Activated CD8-positive, alpha-beta memory T cell treated with anti-CD3 and anti-CD28 coated beads for 48 hours (primary cell): ENCODE measurements at places on chromosomes 12 and 14.
A peak's percentile ranks its signal among the peaks of the same experiment; 100 is the strongest.

DNA sequence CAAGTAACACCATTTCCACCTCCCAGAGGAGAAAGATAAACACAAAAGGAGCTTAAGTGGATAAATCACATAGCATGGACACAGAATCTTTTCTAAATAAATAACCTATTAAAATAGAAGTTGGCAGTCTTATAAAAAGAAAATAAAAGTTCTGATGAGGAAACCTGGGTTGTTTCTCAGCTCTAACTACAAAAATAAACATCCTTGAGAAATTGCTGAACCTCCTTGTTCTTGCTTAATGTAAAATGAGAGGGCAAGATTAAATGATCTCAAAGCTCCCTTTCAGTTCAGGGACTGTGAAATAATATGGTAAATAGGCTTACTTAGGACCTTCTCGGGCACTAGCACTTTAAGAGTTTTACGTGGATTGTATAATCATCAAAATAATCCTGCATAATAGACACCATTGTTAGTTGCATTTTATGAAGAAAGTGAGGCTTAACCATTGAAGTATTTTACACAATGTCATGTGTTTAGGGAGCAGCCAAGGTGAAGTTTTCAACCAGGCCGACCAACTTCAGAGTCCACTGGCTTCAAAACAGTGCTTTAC, 214.0 kb upstream of the NOVA1 start:
- DNase-seq, result no peak

DNA sequence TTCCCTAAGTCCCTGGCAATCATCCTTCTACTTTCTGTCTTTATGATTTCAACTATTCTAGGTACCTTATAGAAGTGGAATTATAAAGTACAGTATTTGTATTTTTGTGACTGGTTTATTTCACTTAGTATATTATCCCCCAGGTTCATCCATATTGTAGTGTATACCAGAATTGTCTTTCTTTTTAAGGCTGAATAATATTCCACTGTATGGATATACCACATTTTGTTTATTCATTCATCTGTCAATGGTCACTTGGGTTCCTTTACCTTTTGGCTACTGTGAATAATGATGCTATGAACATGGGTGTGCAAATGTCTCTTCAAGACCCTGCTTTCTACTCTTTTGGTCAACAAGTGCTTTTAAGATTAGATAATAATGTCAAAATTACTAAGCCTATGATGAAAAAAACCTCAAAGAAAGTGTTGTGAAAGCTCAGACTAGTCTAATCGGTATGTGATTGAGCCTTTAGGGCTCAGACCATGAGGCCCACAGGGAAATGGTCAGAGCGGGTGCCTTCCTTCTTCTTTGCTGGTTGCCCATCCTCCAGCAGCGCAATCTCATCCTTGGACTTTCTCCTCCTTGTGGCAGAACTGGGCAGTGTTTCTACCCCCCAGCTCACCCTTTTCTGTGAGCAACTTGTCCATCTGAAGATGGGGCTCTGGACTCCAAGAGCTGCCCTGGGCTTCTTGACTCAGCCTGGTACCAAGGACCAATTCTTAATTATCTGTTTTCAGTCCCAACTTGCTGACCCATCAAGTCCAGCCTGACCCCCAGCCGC, 105.4 kb downstream of the TTC8 start:
- DNase-seq, result no peak

DNA sequence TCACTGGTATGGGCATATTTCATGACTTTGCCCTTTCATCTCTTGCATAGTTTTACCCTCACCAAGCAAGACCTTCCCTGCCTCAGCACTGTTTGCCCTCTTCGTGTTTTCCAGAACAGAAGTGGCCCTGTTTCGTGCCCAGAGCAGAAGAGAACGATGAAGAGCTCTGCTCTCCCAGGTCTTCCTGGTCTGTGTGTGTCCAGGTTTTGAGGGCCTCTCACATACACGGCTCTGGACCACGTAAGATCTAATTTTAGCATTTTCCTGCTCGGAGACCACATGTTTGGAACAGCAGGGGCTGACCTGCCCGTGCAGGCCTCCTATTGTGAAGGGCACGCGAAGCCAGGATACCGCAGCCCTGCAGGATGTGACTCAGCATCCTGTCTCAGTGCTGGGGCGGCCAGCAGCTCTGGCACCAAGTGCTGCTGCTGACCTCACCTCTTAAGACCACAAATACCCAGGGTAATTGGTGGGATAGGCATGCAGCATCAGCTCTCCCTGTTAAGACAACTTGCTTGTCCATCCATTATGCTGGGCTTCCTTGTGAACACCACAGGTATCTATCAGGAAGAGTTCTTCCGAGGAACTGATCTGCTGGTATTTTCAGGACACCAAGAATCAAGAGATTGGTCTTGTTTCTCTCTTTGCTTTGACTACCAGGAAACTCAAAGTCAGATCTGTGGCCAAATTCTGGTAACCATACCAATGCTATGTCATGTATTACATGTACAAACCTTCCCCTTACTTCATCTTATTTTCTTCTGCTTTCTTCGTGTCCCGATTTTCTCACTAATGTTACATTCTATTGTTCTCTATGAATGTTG, 19.0 kb downstream of the SSH1 start:
- DNase-seq, result peak; percentile 48

- DNase-seq, result no peak
Measured at GRCh38 chr12:44570036-44570583, 306.0 kb downstream of the NELL2 start.

- DNase-seq, result no peak
Measured at GRCh38 chr12:109983432-109984142, 12.6 kb downstream of the GIT2 start.

- no peak for DNase-seq
Measured at GRCh38 chr12:59007620-59008019, 87.3 kb upstream of the LRIG3 start.

- DNase-seq, result no peak
Measured at GRCh38 chr12:116347265-116347664, 69.8 kb upstream of the MED13L start.

- no peak for DNase-seq
Measured at GRCh38 chr14:75083271-75083670, 13.8 kb downstream of the ZC2HC1C start.

DNA sequence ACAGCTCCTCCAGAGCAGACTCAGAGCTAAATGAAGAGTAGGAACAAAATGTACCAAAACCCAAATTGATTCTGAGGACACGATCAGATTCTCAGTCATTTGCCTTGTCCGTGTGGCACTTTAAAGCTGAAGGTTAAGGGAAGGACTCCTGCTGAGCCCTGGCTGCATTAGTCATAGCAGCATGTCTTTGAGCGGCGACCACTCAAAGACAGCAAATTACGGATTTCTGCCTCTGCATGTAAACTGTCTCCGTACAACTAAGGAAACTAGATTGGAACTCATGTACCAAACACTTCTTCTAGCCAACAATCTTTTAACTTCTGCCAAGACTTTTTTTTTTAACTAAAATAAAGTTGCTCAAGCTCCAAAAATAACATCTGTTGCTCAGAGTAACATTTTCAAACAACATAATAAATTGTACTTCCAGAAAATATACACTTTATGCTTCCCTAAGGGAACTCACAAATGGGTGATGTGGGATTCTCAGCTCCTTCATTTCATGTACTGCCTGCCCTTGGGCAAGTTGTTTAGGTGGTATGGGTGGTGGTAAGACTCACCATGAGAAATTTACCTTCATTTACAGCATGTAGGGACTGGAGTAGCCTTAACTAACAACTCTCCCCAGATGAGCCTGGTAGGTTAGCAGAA, 56.1 kb downstream of the RERG start:
- no peak for DNase-seq

GRCh38 chr14:103931422-103931821, 3.2 kb downstream of the TDRD9 start:
- no peak for DNase-seq

DNA sequence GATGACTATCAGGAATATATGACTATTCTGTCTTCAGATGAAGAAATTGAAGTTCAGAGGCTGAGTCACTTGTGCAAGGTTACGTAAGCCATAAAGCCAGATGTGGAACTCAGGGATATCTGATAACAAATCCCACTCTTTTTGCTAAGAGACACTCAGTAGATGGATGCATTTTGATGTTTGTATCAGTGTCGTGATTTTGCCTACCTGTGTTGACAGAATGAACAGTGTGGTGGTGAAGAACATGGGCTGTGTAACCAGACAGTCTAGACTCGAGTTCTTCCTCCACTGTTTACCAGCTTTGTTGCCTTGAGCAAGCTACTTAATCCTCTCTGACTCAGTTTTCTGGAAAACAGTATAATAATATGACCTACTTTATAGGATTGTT, 93.9 kb downstream of the DAAM1 start:
- no peak for DNase-seq

DNA sequence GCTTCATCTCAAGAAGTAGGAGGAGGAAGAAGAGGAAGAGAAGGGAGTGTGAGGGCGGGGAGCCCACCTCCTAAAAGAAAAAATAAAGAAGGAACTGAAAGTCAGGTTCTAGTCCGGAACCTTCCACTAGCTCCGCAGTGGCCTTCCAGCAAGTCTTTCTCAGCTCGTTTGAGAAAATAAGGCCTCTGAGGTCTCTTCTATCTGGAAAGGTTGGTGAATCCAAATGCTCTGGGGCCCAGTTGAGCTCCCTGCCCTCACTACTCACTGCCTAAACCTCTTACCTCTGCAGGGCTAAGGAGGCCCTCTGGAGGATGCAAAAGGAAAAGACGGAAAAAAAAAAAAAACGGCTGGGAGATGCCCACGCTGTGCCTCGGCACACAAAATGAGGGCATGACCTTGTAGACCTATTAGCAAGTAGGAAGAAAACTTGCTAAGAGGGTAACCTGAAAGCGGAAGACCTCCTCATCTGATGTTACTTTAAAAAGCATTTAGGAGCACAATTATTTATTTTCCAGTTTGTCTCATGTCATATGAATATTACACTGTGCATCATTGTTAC, 35.9 kb downstream of the FBLN5 start:
- DNase-seq, result no peak

- DNase-seq, result no peak
Measured at GRCh38 chr14:105241641-105242040, 6.7 kb upstream of the BTBD6 start.

- DNase-seq, result no peak
Measured at GRCh38 chr12:72543777-72544467, 271.8 kb downstream of the TRHDE start.

GRCh38 chr14:104287301-104288009, 149.1 kb downstream of the KIF26A start:
- DNase-seq, result no peak

DNA sequence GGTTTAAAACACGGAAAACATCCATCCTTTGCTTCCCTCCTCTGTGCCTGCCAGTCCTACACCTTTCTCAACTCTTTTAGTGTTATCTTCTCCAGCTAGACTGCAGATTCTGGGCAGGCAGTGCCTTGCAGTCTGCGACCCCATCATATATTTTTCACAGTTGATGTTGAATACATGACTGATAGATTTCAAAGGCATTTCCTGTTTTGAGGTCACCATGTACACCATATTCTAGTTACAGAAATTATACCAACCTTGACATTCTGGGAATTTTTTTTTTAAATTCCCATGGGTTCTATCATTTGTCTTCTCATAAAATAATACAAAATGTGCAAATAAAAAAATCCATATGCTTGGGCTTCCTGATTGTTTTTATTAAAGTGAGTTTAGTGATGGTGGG, 16.6 kb downstream of the SOCS2 start:
- no peak for DNase-seq

DNA sequence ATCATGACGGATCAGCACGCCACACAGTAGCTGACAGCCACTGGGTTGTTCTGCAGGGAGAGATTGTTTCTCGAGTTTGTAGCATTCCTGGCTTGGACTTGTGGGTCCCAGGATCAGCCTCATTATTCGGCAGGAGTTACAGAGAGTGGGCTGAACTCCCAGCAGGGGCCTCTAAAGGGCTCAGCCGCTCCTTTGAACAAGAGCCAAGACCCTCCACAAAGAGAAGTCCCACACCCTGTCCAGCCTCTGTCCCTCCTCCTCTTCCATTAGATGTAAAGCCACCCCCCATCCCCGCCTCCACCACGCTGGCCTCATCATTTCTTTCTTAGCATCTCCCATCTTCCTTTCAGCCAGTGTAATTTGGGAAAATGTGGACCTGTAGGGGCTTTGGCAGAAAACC, 96.7 kb upstream of the HSPB8 start:
- no peak for DNase-seq

GRCh38 chr12:20798554-20798953, 12.0 kb upstream of the SLCO1B3 start:
- DNase-seq, result no peak

- no peak for DNase-seq
Measured at GRCh38 chr12:105109465-105110212, 2.1 kb downstream of the WASHC4 start.

DNA sequence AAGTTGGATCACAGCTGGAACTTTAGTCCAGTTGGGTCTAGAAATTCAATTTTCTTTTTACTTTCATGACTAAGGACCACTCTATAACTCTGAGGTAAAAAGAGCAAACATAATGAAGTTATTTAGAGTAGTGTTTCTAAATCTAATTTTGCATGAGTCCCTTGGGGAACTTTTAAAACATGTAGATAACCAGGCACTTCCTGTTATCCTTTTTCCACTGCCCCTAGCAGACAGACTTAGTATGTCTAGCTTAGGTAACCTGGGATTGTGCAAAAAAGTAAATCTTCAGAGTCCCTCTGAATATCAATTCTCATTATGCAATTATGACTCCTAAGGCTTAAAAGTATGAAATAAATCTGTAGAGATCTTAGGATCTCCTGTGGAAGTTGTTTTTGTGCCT, 371.2 kb downstream of the DIO2 start:
- no peak for DNase-seq

- peak; percentile 80 for DNase-seq
Measured at GRCh38 chr12:121626853-121627640, 717 bp downstream of the ORAI1 start.

- DNase-seq, result no peak
Measured at GRCh38 chr14:60757567-60758002, 23.0 kb downstream of the MNAT1 start.
